CD4-positive, CD25-positive, alpha-beta regulatory T cell (primary cell): ENCODE measurements at places on chromosomes 2 and 18. TPM values are rescaled to one million over a fixed set of nuclear protein-coding genes. Genes with fewer than 3 reads are reported as not detected.

Gene DSC2
- polyA plus RNA-seq: not detected

Gene LRRTM1
- not detected for polyA plus RNA-seq

Gene YPEL5
- polyA plus RNA-seq: 176 TPM

Gene SULT1C3
- polyA plus RNA-seq: not detected

Gene CFAP65
- polyA plus RNA-seq: not detected

Gene DNER
- polyA plus RNA-seq: not detected

Gene DSG4
- polyA plus RNA-seq: not detected

Gene CRYGD
- not detected for polyA plus RNA-seq

Gene TACR1
- polyA plus RNA-seq: not detected

Gene CXCR1
- polyA plus RNA-seq: 0.94 TPM
